Effector memory CD4-positive, alpha-beta T cell (primary cell): ENCODE measurements at places on chromosomes 7 and 10.

- no peak for DNase-seq
Observed at GRCh38 chr10:115514895-115515294, 421.7 kb downstream of the ATRNL1 start.

DNA sequence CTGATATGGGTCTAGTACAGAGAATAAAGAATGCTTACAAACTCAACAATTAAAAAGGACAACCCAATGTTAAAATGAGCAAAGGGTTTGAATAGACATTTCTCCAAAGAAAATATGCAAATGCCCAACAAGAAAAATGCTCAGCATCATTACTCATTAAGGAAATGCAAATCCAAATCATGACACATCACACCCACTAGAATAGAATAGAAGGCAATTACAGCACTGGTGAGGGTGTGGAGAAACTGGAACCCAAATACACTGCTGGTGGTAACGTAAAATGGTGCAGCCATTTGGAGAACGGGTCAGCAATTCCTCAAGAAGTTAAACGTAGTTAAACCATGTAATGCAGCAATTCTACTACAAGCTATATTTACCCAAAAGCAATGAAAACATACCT lies 53.8 kb downstream of the KDM7A start:
- DNase-seq, result no peak

GRCh38 chr7:66013938-66014337 lies 31.9 kb upstream of the GUSB start:
- DNase-seq, result no peak

- no peak for DNase-seq
Observed at GRCh38 chr10:50324046-50324445, 72.7 kb upstream of the ASAH2 start.
